Activated CD8-positive, alpha-beta memory T cell treated with anti-CD3 and anti-CD28 coated beads for 4 hours (primary cell): ENCODE measurements at places on chromosomes 3 and 15.

DNA sequence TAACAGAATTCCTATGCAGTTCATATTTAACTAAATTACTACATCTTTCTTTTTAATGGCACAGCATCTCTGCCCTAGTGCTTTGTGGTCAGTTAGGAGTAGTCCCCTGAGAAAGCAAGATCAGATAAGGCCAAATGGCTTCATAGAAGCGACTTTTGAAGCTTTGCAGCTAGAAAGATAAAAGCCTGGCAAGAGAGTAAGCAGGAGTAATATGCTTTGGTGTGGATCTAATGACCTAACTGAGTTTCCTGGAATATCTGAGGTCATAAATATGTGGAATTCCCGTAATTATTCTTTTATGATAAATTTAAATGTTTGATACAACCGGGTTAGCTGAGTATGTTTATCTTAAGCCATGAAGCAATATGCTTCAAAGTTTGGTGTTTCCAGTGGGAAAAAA is 374.9 kb upstream of the LRRC3B start:
- DNase-seq, result no peak

DNA sequence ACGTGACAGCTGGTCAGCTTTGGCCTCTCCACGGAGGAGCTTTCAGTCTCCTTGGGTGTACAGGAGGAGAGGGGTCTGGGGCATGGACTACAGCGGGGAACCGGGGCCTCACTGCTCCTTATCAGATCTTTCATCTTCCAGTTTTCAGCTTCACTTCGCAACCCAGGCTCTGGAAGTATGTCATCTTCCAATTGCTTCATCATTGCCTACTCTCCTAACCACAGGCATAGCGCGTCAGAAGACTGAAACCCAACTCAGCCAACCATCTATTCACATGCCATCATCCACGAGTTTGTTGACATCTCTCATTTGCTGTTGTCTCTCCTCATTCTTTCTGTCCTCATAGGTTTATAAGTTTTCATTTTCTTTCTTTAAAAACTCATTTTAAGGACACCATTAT is 119.5 kb downstream of the MYLK start:
- no peak for DNase-seq

DNA sequence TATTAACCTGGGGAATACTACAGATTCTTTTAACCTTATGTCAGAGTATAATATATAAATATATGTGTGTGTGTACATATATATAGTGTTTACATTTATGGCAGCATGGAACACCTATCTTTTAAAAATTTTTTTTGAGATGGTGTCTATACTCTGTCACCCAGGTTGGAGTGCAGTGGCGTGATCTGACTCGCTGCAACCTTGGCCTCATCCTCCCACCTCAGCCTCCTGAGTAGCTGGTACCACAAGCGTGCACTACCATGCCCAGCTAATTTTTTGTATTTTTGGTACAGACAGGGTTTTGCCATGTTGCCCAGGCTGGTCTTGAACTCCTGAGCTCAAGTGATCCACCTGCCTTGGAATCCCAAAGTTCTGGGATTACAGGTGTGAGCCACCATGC is 18.5 kb upstream of the ERICH6 start:
- no peak for DNase-seq

- no peak for DNase-seq
Measured at GRCh38 chr15:50824514-50824913, 59.0 kb upstream of the SPPL2A start.

- no peak for DNase-seq
Measured at GRCh38 chr3:40593351-40593750, 68.6 kb downstream of the ZNF621 start.

DNA sequence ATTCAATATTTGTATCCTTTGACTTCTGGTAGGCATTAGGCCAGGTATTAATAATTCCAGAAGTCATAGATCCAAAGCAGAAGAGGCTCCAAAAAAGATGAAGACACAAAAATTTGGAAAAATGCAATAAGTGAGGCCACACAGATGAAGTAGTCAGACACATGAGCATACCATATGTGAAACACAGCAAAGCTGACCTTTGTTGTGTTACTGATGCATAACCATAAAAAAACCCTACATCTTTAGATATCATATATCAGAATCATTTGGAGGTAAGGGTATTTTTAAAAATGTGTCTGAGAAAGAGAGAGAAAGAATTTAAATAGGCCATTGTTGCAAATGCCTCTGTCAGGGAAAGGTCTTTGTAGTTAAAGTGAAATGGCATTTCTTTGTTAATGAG is 314.9 kb downstream of the SLC9A9 start:
- no peak for DNase-seq

DNA sequence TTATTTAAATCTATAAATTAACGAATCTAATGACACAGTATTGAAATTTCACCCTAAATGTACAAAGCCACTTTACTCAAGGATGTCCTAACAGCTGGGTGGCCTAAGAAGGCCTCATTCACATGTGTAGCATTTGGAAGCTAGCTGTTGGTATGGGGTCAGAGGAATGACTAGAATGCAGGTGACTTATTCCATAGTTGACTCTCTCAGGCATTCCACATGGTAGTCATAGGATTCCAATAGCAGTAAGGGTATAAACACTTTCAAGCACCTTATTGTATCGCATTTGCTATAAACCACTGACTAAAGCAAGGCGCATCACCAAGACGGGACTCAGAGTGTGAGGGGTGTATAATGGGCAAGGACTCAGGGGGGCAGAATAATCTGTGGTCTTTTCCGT is 294.8 kb upstream of the EPHA3 start:
- DNase-seq, result no peak

GRCh38 chr3:179720196-179720595 is 67.4 kb downstream of the USP13 start:
- no peak for DNase-seq

GRCh38 chr3:49614936-49615335 is 59.2 kb upstream of the APEH start:
- DNase-seq, result no peak
